NAMALWA (cell line): ENCODE measurements at places on chromosomes 3 and 15.

DNA sequence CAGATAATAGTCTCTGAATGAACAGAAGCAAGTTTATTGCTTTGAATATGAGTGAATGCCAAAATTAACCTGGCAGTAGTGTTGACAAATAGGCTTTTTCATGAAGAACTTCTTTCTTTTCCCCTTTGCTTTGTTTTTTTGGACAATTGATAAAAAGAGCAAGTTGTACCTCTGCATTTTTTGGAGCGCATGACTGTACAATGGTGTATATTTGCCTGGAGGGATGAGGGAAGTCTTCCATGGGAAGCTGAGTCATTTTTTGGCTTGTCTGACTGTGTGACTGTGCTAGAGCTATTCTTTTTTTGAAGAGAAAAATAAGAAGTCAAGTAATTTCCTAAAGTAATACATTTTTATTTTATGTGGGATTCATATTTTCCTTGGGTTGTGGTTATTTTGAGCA is 186.9 kb downstream of the KLHL25 start:
- no peak for DNase-seq

DNA sequence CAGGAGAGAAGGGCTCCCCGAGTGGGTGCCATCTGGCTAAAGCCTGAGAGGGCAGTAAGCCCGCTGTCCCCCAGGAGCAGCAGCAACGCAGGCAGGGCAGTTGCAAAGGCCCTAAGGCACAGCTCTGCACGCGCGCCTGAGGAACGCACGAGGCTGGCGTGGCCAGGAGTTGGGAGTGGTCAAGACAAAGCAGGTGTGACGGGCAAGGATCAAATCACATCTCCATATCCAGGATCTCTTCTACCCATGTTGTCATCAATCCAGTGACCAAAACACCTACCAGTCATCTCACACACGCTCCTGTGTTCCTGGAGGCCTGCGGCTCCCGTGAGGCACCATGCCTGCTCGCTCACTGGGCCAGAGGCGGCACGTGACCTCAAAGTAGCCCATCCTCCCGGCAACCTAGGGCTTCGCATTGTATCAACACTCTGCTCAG is 59.5 kb downstream of the ERC2 start:
- DNase-seq = no peak

DNA sequence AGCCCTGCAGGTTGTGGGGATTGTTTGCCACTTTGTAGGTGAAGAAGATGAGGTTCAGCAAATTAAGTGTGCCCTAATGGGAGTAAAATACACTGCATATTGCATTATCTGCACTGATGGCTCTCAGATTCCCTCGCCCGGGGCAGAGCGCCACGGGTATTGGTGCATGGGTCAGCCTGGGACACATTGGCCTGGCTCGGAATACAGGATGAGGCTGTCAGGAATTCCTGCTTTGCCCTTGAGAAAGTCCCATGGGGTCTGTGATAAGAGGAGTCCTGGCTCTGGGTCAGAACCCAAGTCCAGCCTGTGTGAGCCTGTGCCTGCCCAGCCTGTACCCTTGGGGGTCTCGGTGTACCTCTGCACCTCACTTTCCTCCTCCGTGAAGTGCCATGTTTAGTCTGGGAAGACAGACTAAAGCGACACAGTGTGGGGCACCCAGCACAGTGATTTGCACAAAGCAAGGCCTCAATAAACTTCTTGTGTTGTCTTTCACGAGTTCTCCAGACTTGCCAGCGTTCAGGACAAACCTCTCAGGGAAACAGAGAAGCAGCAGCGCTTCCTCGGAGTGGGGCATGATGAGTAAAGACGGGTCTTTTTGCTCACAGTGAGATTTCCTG is 107.6 kb downstream of the LRRK1 start:
- no peak for DNase-seq

- no peak for DNase-seq
Observed at GRCh38 chr3:157023226-157023625, 136.7 kb downstream of the CCNL1 start.

DNA sequence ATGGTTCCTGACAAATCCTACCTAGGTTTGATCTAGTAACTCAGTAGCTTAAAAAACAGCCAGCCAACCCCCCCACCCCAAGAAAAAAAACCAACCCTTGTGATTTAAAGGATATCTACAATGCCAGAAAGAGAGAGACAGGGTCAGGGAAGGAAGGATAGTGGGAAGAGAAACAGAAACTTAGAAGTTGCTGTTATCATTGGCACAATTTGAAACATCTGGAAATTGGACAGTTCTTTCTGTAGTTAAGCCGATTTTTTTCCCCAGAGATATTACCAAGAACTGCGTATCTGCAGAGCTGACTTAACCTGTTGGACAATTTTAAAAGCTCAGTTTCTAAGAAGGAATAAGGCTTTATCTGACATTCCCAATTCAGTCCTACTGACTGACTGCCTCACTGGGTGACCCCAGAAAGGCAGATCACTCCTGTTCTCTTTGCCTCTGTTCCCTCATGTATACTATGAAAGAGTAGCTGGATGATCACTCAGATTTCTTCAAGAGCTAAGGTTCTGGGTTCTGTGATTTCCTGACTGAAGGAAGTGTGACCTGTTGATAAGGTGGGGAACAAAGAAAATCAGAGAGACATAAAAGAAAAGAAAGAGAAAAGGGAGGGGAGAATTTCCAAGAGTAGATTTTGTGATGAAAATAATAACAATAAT is 128.3 kb downstream of the MAP2K5 start:
- no peak for DNase-seq

DNA sequence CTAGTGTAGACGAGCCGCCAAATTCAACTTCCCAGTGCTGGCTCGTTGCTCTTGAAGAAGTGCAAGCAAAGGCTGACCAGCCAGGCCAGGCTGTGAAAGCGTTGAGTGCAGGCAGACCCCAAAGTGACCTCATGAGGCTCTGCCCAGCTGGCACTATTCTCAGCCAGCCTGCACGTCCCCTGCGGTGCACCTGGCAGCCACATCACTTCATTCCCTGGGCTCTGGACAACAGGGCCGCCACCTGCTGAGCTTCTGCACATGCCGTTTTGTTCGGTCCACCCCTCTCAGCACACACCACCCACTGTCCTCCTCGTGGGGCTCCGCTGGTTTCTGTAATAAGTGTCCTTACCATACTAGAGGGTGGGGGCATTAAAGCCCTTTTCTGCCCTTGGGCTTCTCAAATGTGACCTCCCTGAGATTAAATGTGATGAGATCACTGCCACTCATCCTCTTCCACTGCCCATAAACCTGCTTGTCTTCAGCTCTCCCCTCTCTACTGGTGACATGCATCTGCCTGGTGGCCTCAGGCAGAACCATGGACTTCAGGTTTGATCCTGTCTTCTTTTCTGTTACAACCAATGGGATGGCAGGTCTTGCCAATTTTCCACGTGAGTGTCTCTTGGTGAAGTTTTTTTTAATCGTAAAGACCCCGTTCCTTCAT is 6.1 kb downstream of the RASGRF1 start:
- no peak for DNase-seq

GRCh38 chr15:33310481-33311311 is at the start of gene RYR3:
RYR3 (plus strand) TSS chr15:33310967; CDS start chr15:33311046, 79 bp downstream.
- no peak for DNase-seq

DNA sequence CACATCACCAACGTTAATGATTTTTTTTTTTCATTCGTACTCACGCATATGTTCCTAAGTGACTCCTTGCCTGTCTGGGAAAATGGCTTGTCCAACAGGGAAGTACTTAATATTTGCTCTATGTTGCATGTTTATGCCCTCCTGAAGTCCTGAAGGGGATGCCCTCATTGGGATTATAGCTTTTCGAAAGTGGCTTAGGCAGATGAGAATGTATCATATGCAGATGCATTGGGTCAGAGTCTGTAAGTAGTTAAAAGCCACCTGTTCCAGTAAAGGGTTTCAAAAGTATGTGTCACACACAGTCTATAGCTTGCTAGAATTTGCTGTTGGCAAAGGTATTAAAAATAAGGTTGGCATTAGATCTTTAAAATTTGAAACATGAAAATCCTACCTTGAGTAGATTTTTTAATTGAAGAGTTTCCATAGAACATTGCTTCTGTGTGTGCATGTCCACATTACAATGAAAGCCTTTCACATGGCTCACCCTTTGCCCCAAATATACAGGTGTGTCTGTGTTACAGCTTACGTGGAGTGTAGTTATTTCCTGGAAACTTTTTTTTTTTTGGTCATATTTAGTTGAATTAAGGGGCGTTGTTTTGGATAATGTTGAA is 2.1 kb downstream of the ABHD17C start:
- DNase-seq = peak; percentile 14

- DNase-seq = no peak
Observed at GRCh38 chr15:98315971-98316370, 332.4 kb upstream of the IGF1R start.

- DNase-seq = no peak
Observed at GRCh38 chr3:28973609-28974008, 307.3 kb upstream of the RBMS3 start.

- peak; percentile 55 for DNase-seq
Observed at GRCh38 chr3:129606636-129607390, at the start of gene PLXND1. PLXND1 (minus strand) TSS chr3:129606676; CDS start chr3:129606639, 37 bp downstream.

DNA sequence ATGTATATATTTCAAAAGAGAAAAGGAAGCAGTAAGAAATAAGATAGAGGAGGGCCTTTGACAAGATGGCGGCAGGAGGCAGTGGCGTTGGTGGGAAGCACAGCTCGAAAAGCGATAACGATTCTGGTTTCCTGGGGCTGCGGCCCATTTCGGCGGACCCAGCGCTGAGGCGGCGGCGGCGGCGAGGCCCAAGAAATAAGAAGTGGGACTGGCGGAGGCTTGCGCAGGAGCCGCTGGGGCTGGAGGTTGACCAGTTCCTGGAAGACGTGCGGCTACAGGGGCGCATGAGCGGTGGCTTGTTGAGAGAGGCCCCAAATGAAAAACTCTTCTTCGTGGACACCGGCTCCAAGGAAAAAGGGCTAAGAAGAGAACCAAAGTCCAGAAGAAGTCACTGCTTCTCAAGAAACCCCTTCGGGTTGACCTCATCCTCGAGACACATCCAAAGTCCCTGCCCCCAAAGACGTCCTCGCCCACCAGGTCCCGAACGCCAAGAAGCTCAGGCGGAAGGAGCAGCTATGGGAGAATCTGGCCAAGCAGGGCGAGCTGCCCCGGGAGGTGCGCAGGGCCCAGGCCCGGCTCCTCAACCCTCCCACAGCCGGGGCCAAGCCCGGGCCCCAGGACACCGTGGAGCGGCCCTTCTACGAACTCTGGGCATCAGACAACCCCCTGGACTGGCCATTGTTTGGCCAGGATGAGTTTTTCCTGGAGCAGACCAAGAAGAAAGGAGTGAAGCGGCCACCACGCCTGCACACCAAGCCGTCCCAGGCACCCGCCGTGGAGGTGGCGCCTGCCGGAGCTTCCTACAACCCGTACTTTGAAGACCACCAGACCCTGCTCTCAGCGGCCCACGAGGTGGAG is 624.3 kb downstream of the MCTP2 start:
- no peak for DNase-seq

DNA sequence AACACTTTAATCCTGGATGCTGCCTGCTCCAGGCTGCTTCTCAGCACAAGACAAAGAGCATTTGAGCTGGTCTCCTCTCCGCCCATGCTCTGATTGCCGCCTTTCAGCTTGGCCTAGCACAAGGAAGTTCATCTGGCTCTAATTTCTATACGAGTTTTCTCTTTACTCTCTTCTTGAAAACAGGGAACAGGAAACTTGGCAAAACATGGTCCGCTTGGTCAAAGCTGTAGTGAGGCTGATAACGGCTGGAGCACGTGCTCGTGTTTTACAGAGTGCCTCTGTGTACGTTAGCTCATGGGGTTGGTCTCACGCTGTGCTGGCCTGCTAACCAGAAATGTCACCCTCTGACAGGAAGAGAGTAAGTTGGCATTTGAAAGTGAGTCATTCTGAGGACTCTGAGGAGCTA is 19.2 kb downstream of the RARRES1 start:
- no peak for DNase-seq

DNA sequence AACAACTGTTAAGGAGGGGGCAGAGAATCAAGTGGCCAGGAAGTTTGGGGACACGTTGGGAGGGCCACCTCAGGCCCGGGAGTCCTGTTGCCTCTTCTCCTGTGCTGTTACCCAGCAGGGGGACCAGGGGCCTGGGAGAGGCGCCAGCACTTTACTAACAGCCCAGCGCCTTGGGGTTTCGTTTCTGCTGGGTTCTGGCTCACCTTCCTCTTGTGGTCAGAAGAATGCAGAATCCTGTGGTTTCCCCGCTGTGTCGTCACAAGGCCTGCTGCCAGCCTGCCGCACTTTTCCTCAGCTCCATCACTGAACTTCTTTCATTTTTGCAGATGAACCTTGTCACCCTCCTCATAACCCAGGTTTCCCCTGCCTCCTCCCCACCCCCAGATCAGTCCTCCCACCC is 67.7 kb downstream of the SLC30A4 start:
- DNase-seq = peak; percentile 54

DNA sequence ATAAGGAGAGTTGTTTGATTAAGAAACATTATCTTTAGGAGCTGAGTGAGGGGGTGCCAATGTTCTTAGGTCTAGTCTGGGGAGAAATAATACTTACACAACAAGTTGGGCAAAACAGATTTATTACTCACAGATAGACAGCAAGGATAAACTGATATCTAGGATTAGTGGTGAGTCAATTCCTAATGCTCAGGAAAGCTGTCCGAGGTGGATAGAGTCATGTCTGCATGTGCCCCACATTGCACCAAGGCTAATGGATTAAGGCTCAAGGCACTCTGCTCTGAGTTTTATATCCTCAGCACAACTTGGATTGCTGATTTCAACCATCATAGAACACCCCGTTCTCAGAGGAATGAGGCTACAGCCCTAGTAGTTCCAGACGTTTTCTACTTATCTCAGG is 1042.3 kb downstream of the OTOL1 start:
- DNase-seq = no peak

- DNase-seq = no peak
Observed at GRCh38 chr15:69217381-69217780, 56.9 kb downstream of the GLCE start.

DNA sequence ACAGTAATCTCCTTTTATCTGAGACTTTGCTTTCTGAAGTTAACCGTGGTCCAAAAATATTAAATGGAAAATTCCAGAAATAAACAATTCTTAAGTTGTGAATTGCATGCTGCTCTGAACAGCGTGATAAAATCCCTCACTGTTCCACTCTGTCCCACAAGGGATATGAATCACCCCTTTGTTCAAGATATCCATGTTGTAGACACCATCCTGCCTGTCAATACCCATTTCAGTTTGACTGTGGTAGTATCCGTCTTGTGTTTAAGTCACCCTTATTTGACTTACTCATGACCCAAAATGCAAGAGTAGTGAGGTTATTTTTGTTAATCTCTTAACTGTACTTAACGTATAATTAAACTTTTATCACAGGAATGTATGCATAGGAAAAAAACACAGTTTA is 435.0 kb downstream of the SHQ1 start:
- no peak for DNase-seq

GRCh38 chr3:194212845-194213331 is 76.9 kb downstream of the HES1 start:
- no peak for DNase-seq

DNA sequence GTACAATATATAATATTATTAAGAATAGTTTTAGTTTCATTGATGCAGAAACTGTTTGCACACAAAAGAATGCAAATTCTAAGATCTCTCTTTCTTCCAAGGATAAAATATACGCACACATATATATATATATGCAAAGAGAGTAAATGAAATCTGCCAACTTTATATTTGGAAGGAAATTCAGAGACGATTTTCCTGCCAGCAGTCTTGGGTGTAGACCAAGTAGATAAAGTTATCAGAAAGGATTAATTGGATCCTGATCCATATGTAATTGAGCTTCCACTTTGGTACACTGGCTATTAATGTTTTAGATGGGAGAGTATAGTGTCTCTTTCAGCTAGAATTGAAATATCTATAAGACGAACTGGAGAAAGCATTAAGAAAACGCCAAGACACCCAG is 295.4 kb upstream of the IL12A start:
- DNase-seq = no peak
